Activated CD8-positive, alpha-beta memory T cell treated with anti-CD3 and anti-CD28 coated beads for 24 hours (primary cell): ENCODE measurements at places on chromosomes 1 and 21.
A peak's percentile ranks its signal among the peaks of the same experiment; 100 is the strongest.

DNA sequence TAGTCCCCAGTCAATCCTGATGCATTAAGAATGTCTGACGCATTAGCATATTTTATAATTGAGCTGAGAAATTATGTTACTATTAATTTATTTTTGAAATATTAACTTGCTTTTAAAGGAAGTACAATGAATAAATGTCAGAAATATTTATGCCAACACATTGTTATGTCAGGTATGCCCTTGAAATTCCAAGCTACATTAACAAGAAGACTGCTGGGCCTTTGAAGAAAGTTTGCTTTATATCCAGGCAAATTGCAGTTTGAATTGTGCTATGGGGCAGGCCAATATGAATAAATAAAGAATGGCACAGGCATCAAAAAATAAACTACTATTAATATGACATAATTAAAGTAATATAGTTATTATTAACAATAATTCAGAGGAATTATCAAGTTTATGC is 1391.3 kb downstream of the PLA2G4A start:
- DNase-seq = no peak

- no peak for DNase-seq
These were observed 13.0 kb downstream of the RD3 start for GRCh38 chr1:211478801-211479578.

DNA sequence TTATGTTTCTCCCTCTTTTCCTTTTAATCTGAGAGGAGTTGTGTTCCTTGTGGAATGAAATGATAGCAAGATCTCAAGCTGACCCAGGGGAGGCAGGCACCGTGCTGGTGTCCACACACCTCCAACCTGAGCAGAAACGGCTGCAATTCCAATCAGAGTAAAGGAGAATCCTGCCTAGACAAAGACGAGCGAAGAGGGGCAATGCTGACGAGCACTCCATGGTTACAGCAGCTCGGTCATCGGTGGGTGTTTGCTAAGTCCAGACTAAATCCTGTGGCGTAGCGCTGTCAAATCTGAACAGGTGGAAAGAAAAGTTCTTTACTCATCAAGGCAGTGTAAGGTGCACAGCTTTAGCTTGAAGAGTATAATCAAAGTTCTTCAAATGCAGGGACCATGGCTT is 74.8 kb downstream of the PLD5 start:
- no peak for DNase-seq

GRCh38 chr1:85850238-85850637 is 142.0 kb upstream of the ZNHIT6 start:
- no peak for DNase-seq

DNA sequence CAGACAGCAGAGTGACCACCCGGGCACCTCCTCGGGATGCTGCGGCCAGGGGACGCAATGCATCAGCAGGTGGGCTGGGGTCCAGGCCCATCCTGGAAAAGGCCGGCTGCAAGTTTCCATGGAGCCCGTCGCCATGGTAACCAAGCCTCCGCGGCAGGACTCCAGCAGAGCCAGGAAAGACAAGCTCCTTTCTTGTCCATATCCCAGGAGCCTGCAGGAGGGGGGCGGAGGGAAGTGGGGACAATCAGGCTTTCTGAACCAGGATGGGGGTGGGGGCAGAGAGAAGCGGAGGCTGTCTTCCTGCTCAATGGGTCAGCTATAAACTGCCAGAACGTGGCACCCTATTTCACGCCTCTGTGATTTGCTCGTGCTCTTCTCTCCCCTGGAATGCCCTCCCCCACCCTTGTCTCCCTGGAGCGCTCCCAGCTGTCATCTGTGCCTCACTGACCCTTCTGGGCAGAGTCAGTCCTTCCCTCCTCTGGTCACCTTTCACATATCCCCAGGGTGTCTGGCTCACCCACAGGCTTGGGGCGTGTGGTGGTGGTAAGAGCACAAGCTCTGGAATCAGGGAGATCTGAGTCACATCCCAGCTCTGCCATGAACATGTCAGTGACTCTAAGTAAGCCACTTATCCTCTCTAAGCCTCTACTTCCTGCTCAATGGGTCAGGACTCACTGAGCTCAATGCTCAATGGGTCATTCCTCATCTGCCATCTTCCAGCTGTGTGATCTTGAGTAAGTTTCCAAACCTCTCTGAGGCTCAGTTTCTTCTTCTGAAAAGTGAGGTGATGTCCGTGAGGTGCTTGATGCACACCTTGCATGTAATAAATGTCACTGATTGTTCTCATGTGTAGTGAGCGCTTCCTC is 58.9 kb upstream of the LAPTM5 start:
- DNase-seq = no peak

DNA sequence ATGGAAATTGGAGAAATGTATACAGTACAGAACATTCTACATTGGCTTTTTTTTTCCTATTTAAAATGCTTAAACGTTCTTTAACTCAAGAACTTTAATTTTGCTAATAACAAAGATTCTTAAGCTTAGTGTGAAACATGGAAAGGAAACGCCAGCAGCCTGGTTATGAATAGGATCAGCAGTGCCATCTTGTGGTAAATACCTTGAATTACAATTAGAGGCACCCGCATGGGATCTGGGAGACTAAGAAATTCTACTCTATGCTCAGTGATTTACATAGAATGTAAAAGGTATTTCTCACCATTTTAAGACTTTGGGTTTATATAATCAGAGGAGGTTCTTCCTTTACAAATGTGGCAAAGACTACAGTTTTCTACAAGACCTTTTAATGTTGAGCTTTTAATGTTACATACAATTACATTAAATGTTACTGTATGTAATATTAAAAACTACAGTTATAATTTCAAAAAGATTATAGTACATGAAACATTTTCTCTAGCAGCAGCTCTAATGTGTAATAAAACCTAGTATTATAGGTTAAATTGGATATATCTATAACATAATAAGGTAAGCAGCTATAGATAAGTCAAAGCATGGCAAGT is 32.1 kb upstream of the APOBEC4 start:
- DNase-seq = no peak

- no peak for DNase-seq
These were observed 2.6 kb upstream of the CCDC28B start for GRCh38 chr1:32197837-32198236.

GRCh38 chr1:62530516-62531154 is 66.7 kb upstream of the ANGPTL3 start:
- no peak for DNase-seq

GRCh38 chr1:17405898-17406759 is 33.3 kb downstream of the RCC2 start:
- DNase-seq = peak; percentile 77
